ENCODE measurements at places on chromosomes 6 and 20.

- peak; percentile 3 for DNase-seq
These were observed 37.7 kb upstream of the SLC4A11 start for GRCh38 chr20:3276680-3277015.

DNA sequence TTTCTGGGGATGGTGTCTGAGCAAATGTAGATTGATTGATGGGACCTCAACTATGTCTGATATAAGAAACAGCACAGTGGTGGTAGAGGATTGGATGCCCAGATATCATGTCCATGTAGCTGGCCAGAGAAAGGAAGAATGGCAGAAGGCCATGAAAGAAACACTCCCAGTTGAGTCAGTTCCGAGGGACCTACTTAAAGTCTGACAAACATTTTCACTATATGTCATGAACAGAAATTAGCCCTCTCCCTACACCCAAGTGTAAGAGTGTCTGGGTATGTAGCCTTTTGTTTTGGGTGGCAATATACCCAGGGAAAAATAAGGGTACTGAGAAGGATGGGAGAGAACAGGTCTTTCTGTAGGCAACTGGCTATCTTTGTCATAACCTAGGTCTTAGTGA, 434.2 kb downstream of the BCKDHB start:
- peak; percentile 18 for DNase-seq

DNA sequence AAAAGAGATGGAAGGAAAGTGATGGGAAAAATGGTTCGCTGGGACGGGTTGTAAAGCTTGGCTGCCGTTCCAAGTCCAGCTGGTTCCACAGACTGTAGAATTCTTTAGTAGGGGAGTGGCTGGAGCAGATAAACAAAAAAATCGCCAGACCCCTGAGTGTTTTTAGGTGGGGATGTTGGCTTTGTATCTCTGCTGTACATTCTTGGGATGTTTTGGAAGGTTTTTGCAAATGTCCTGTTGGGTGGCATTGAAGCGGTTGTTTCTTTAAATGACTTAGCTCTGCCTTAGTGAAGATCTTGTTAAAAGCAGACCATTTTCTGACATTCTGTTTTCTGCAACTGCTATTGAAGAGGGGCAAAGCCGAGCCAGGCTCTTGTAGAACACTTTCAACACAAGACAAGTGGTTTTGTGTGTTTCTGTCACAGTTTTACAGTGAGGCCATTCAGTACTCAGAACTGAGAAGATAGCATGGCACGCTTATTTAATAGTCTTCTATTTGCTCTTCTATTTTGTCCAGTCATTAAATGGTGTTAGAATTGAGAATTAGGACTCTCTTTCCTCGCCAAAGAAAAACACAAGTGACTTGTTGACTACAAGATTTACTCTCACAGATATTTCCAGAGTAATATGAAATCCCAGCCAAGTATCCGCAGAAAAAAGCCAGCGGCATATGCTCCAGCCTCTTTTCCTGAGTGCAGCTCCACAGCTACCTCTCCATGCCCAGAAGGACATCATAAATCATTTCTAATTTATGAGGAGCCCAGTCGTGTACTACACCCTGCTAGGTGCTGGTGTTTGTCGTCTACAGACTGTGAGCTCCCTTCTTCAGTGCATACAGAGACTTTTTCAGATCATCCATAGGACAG, 65.8 kb downstream of the PHACTR2 start:
- no peak for DNase-seq

- no peak for DNase-seq
These were observed at the start of gene PTGIS for GRCh38 chr20:49567421-49568277. TSS of gene PTGIS (minus strand) at chr20:49568137. CDS start at chr20:49568116, 21 bp downstream.

DNA sequence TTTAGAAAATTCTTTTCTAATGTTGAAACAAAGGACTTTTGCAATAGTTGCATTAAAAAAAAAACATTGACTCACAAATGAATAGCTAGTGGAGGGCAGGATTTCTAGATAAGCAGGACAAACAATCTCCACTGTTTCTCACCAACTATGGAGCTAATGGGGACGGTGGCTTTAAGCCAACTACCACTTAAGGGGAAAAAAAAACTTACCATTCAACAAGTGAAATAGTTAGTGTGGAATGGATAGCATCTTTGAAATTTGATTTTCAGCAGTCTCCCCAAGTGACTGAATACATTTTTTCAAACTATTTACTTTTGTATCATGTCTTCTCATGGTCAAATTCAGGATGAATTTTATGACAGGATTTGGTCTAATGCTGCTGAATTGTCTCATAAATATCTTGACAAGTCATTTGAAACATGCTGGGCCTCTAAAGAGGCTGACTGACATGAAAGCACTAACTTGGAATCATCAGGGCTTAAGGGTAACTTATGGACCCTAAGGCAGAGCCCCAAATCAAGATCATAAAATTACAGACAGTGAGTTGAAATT, 100.5 kb downstream of the EYA4 start:
- no peak for DNase-seq

GRCh38 chr20:50594591-50595432, 84.6 kb downstream of the PTPN1 start:
- no peak for DNase-seq

DNA sequence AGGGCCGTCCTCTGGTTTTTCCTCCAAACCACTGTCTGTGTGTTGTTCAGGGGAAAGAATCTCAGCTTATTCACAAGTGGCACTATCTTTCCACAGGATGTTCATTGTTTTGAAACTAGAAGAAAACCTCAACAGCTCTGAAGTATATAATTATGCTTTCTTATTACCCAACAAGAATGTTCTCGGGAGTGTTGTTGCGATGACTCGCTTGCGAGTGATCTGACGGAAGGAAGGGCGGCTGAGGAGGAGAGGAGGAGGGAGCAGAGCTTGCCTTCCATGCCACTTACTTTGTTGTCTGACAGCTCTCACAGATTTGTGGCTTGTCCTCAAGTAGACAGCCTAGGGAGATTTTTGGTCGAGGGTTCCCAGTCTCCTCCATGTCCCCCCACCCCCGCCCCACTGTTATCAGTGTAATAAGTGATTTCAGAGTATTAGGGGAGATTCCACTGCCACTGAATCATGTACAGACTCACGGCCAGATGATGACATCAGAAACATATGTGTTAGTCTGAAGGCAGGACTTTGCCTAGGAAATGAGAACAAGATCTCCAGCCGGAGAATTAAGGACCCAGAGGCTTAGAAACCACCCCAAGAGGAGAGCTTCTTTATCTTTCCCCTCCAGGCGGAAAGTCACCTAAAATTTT, 80.7 kb upstream of the CCN6 start:
- peak; percentile 90 for DNase-seq

DNA sequence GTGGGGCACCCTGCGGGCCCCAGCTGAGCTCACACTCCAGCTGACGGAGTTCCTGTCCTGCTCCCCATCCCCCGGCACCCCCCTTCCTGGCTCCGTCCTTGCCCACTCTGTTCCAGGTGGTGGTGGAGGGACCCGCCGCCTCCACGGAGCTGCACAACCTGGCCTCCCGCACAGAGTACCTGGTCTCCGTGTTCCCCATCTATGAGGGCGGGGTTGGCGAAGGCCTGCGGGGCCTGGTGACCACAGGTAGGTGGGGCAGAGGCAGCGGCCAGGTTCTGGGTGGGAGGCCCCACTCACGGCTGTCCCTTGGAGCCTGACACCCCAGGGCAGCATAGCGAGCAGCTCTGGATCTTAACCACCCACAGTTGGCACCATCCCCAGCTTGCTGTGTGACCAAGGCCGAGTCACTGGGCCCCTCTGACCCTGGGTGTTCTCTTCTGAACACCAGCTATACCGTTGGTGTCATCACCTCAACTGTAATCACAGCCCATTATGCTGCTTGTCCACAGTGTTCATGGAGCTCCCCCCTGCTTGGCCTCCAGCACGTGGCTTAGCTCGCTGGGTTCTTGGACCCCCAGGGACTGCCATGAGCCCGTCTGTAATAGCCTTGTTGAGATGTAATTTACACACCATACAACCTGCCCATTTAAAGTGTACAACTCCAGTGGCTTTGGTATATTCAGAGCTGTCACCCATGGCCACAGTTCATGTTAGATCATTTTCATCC, 17.4 kb downstream of the COL20A1 start:
- no peak for DNase-seq

GRCh38 chr20:37172836-37173235, 6.3 kb upstream of the RPN2 start:
- no peak for DNase-seq

DNA sequence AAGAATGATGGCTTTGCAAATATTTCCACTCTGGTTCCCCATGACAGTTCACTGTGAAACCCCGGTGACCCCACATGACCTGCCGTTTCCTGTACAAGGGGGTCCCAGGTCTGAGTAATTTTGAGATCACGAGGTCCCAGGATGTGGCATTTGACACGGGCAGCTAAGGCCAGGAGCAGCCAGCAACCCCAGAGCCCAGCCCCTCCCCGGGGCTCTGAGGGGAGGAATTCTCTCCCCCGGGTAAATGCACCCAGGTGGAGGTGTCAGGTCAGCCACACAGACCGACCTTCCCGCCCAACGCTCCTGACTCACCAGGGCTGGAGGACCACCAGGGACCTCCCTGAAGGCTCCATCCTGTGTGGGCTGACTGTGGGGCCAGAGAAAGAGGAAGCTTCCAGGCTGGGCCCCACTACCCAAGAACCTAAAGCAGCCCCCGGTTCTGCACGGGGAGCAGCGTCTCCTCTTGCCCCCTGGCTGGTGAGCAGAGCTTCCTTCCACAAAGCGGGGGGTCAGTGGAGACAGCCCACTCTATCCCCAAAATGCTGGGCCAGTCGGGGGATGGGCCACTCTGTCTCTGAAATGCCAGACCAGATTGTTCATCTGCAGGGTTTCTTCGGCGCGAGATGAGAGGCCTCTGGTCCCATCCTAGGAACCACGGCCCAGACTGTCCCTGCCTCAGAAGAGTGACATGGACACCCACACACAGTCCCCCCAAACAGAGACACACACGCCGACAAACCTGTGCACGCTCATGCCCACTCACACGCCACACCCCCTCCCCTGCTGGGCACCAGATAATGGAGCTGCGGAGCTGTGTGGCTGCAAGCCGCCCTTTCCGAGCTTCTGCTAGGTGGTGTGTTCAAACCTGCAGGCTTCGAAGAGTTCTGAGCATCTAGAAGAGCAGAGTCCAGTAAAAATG, 23.4 kb upstream of the SLCO4A1 start:
- no peak for DNase-seq

DNA sequence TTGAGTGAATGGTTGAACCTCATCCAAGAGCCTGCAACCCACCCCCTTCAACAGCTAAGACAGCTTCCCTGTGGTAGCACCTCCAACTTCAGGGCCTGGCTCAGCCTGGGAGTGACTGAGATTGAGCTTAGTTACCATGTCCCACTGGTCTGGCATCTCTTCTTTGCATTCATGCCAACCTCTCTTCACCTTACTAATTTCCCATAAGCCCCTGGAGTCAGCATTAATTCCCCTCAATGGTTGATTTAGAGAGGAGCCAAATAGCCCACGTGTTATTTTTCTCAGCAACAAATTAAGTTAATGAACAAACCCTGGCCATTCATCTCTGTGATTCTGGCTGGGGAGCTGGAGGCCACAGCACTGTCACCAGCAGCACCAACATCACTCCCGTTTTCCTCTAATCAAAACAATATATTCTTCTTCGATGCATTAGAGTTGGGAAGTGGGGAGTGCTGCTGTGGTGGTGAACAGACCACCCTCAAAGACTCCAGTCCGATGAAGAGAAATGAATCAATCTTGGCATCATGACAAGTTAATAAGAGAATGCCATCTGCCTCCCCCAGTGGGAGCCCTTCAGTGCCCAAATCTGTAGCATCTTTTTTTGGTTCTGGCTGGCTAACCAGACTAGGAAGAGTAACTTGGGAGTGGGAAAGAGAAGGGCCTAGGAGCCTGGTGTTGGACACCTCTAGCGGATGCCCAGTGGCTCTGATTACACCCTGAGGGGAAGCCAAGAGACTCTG, 316.9 kb upstream of the RNF24 start:
- no peak for DNase-seq

DNA sequence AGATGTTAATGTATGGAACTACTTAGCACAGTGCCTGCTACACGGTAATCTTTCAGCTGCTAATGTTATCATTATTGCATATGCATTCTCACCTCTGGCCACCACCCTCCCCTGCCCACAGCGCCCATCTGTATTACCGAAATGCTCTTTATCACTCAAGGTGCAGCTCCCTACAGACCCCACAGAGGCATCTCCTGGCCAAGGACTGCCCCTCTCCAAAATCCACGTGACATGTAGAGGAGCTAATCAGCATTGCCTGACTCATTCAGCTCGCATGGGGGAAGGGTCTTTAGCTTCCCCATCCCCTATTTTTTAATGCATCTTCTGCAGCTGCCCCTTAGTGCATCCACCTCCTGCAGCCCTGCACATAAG, 41.8 kb downstream of the SLC22A23 start:
- no peak for DNase-seq

GRCh38 chr6:159693128-159693893, at the start of gene SOD2:
TSS of gene SOD2 (minus strand) at chr6:159693241. CDS start at chr6:159693167, 74 bp downstream.
- DNase-seq = peak; percentile 70

DNA sequence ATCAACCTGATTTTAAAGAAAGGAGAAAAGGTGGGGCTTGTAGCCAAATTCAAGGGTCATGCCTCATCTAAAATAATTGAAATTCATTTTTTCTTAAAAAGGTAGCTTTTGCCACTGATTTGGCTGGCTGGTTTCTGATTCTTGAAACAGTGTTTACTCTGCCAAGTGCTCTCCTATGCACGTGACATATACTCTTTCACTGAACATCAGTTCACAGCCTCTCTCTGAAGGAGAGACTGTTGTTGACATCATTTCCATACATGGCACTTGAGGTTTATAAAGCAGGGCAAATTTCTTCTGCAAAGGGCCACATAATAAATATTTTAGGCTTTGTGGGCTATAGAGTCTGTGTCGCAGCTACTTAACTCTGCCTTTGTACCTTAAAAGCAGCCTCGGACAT, 40.4 kb upstream of the DOK5 start:
- no peak for DNase-seq

DNA sequence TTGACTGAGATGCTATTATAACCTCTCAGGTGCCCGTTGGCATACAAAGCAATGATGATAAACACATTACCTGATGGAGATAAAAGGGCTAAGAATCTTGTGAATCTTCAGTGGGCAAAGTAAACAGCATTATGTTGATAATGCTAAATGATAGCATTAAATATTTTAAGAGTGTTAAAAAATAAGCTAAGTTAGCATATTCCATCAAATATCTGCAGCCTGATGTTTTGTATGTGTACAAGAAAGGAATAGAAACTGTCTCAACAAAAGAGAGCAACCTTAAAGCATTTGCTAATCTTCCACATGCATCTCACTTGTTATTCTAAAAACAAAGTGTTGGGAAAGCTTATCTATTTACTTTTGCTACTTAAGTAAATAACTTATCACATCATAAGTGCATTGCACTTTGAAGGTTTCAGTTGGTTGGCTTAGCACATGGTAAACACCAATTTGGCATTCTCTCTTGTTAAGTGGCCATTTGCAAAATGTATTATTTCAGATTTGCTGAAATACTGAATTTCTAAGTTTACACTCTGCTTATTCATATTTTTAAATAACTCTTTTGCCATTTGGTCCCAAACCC, 151.6 kb downstream of the SYNDIG1 start:
- DNase-seq = no peak

DNA sequence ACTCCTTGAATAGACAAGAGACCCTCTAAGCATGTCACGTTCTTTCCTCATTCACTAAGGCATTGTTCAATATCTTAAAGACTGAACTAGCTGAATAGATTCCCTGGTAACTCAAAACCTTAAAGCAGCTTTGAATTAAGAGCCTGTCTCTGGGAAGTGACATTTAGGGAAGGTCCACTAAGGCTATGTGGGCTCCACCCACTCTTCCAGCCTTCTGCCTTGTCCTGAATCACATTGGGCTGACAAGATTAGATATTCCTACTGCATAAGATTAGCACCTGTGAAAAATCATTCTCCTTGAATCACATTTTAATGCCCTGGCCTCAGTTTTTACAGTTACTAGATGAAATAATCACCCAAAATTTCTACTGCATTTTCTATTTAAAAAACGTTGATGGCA, 36.3 kb downstream of the CLIC5 start:
- DNase-seq = no peak
